ENCODE measurements at places on chromosomes 7 and 10.
A peak's percentile ranks its signal among the peaks of the same experiment; 100 is the strongest.

DNA sequence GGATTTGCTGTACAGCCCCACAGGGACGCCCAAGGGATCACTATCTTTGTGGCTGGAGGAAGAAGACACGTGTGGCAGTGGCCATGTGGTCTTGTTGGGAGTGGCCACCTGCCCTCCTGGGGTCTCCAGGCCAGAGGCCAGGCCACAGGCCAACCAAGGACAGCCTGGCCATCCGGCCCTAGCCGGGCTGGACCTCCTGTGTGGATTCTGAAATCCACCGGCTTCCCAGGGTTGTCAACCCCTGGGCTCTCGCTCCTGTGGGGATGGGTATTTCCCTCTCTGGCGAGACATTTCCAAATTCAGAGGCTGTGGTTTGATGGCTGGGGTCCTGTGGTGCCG lies 31.5 kb upstream of the CFAP46 start:
- DNase-seq, result no peak

GRCh38 chr7:133584956-133585668 lies 332.2 kb downstream of the EXOC4 start:
- DNase-seq, result no peak

- no peak for DNase-seq
These were observed 12.7 kb downstream of the FZD1 start for GRCh38 chr7:91276909-91277308.

DNA sequence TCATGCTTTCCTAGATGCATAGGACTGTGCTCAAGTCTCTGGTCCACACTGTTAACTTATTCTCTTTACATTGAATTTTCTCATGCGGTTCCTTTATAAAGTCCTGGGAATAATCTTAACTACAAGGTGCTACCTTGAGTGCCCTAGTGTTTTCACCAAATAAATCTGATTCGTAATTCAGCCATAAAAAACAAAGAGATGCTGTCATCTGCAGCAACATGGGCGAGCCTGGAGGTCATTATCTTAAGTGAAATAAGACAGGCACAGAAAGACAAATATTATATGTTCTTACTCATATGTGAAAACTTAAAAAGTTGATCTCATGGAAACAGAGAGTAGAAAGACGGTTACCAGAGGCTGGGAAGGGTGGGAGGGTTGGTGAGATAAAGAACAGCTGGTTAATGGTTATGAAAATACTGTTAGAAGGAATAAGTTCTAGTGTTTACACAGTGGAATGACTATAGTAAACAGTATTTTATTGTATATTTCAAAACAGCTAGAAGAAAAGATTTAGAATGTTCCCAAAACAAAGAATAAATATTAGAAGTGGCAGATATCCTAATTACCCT lies 38.3 kb downstream of the NT5C3A start:
- no peak for DNase-seq

DNA sequence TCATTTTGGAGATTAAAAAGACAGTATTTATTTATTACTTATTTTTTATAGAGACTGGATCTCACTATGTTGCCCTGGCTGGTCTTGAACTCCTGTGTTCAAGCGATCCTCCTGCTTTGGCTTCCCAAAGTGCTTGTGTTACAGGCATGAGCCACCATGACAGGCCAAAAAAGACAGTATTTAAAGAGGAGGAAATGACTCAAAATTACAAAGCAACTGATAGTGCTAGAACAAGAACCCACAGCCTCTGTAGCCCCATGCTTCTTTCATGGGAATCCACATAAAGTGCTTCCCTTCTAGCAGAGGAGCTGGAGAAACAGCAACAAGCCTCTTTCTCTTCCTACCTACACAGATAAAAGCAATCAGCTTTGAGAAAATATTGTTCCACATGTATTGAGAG lies 230.7 kb upstream of the PODXL start:
- DNase-seq, result no peak

GRCh38 chr10:60350400-60350799 lies 39.3 kb downstream of the ANK3 start:
- no peak for DNase-seq

DNA sequence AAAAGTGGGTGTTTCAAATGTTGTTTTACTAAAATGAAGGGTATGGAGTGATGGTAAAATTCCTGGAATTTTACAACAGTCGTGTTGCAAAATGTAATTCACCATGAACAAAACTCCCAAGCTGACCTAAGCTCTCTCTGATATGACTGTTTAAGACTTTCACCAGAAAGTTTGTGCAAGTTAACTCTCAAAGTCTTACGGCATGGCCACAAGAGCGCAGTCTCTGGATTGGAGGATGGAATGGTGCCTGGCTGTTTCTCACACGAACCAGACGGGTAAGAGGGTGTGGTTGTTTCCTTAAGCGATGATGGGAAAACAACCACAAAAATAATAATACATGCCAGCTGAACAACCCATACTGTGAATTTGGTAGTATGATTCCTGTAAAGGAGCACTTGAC lies 662.5 kb downstream of the KCNMA1 start:
- no peak for DNase-seq

- DNase-seq, result no peak
These were observed 336.4 kb downstream of the RNLS start for GRCh38 chr10:88246675-88247074.

GRCh38 chr7:119090851-119091250 lies 866.3 kb downstream of the ANKRD7 start:
- DNase-seq, result no peak

GRCh38 chr10:46326971-46327370 lies 40.2 kb downstream of the ANTXRL start:
- DNase-seq, result no peak

GRCh38 chr10:106082865-106083264 lies 1081.6 kb downstream of the SORCS1 start:
- DNase-seq, result no peak

- DNase-seq, result no peak
These were observed 11.1 kb downstream of the YAE1 start for GRCh38 chr7:39577229-39577874.

DNA sequence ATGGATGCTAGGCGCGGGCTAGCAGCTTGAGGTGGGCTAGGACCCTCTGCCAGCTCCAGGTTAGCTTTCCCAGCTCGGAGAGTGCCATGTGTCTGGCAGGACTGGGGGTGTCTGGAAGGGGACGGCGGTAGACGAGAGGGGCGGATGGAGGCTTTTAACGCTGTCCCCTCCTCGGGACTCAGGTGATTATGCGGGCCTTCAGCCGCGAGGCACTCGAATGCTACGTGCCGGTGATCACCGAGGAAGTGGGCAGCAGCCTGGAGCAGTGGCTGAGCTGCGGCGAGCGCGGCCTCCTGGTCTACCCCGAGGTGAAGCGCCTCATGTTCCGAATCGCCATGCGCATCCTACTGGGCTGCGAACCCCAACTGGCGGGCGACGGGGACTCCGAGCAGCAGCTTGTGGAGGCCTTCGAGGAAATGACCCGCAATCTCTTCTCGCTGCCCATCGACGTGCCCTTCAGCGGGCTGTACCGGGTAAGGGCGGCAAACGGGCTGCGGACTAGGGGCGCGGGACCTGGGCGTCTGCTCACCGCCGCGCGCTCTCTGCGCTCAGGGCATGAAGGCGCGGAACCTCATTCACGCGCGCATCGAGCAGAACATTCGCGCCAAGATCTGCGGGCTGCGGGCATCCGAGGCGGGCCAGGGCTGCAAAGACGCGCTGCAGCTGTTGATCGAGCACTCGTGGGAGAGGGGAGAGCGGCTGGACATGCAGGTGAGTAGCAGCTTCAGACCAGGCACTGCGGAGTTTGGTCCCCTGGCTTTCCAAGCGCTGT lies 1.1 kb downstream of the CYP26A1 start:
- DNase-seq, result no peak

GRCh38 chr10:101267290-101267680 lies 38.0 kb upstream of the LBX1 start:
- no peak for DNase-seq

DNA sequence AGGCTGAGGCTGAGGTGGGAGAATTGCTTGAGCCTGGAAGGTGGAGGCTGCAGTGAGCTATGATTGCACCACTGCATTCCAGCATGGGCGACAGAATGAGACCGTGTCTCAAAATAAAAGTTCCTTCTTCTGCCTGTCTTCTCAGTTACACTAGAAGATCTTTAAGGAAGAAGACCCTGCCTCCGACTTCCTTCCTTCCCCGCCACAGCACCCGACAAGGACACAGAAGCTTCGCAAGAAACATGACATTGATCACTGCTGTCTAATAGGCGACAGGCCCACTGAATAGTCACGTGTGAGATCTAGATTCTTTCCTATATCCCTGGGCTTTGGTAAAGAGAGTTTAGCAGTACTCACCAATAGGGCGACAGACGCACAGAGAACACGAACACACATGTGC lies 118.2 kb downstream of the PRPF18 start:
- DNase-seq, result no peak

DNA sequence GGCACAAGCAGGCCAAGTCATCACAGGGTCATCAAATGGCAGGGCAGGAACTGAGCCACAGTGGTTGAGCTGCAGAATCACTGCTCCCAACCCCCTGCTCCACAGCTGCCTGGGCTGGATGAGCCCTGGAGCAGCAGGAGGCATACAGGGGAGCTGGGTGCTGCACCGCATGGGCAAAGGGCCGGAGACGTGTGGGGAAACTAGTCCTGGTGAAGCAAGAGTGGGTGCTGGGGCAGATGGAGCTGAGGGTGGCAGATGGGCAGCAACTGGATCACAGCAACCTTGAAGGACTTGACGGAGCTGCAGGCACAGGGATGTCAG lies 16.0 kb upstream of the VOPP1 start:
- DNase-seq, result no peak

- DNase-seq, result no peak
These were observed 6.6 kb upstream of the INSIG1 start for GRCh38 chr7:155291045-155291530.

DNA sequence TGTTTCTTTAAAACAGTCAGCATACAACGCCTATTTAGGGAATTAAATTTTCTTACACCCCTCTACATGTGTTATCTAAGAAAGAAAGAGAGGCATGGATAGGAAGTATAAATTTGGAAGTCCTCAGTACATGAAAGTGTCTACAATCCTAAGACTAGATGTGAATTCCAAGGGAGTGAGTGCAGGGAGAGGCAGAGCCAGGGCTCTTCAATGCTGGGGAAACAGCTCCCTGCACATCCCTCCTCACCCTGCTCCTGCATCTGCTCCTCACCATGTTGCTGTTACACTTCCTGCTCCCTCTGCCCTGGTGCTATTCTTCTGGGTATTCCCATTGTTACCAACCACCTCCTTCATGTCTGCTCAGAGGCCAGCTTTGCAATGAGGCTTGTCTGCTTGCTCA lies 229.1 kb upstream of the AKR1E2 start:
- DNase-seq, result no peak

- no peak for DNase-seq
These were observed 58.2 kb downstream of the DIP2C start for GRCh38 chr10:631266-631665.

- no peak for DNase-seq
These were observed 26.1 kb downstream of the PRLHR start for GRCh38 chr10:118569241-118569881.

- no peak for DNase-seq
These were observed 21.6 kb upstream of the LIMK1 start for GRCh38 chr7:74061840-74062539.

DNA sequence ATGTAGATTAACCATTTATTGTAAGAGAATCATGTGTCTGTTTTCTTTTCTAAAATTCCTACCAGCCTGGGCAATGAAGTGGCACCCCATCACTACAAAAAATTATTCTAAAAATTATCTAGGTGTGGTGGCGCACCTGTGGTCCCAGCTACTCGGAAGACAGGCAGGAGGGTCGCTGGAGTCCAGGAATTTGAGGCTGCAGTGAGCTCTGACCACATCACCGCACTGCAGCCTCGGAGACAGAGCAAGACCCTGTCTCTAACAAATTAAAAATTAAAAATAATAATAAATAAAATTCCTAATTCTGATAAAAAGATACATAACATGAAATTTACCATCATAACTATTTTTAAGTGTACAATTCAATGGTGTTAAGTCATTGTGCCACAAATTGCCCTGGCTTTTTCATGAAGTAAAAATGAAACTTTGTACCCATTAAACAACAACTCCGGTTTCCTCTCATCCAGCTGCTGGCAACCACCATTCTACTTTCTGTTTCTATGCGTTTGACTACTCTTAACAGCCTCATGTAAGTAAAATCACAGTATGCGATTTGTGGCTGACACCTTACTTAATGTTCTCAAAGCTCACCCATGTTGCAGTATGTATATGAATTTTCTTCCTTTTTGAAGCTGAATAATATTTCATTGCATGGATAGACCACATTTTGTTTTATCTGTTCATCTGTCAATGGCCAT lies 20.6 kb upstream of the USP6NL start:
- no peak for DNase-seq

- peak; percentile 88 for DNase-seq
These were observed 250.9 kb downstream of the TWIST1 start for GRCh38 chr7:18866359-18867036.

GRCh38 chr10:131264110-131264788 lies 47.3 kb downstream of the TCERG1L start:
- DNase-seq, result no peak

GRCh38 chr10:17665747-17666146 lies 21.8 kb downstream of the STAM start:
- no peak for DNase-seq

GRCh38 chr10:83935911-83936310 lies 203.4 kb upstream of the GHITM start:
- DNase-seq, result no peak

DNA sequence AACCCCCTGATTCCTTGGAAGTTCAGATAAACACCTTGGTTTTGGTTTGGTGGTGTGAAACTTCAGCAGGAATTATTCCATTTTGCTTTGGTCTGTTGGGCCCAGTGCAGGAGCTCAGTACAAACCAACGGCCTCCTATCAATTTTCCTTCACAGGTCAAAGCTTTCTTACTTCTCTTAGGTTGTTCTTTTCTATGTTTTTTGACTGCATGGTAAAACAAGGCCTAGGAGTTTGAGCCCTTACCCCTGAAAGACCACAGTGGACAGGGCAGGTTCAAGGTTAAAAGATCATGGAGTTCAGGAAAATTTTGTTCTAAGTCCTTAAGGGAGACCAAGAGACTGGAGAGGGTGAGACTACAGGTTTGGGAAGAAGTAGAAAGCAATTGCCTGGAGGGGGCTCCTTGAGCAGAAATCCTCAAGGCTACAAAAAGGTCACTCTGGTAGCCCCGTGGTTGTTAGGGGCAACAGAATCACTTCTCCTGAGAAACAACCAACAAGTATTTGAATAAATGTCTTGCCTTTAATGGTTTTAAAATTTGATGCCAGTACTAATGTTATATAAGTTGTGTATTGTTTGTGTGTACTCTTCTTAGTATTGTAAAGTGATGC lies 40.9 kb upstream of the FHIP2A start:
- no peak for DNase-seq

- no peak for DNase-seq
These were observed 86.2 kb downstream of the CHST15 start for GRCh38 chr10:124007102-124007772.

GRCh38 chr10:129780198-129780597 lies 183.9 kb downstream of the EBF3 start:
- DNase-seq, result no peak

All from SK-N-MC (cell line).